ENCODE measurements at places on chromosomes 6 and 20. TPM values are rescaled to one million over a fixed set of nuclear protein-coding genes. Genes with fewer than 3 reads are reported as not detected.
A peak's percentile ranks its signal among the peaks of the same experiment; 100 is the strongest.

FAM184A gene
- total RNA-seq = 0.85 TPM

PRDM13 gene
- not detected for total RNA-seq

DNA sequence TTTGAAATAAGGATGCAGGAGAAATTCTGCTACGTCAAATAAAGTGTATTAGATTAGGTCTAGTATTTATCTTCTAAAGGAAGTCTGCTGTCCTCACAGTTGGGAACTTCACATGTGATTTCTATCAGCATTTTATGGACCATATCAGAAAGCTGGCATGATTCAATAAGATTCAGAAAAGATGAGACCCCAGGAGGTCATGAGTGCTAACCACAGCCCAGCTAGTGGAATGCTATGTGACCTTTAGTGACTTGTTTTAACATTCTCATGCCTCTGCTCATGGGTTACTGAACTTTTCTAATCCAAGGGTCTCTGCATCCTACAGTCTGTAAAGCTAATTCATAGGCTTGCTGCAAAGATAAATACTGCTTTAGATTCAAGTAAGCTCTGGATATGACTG lies 150.1 kb downstream of the GMPR start:
- H3K27me3 ChIP-seq = no peaks in the 10 kb centered on the region
- no peak for DNase-seq
- H3K4me3 ChIP-seq = no peak overlapping the region
- H3K36me3 ChIP-seq = no peaks in the 10 kb centered on the region
- no peaks in the 10 kb centered on the region for H3K4me1 ChIP-seq

AP5S1 gene
- 18.3 TPM for total RNA-seq

GRCh38 chr6:158068893-158069799 lies 87.5 kb downstream of the SYNJ2 start:
- no peak overlapping the region for H3K4me3 ChIP-seq
- DNase-seq = peak; percentile 84
- H3K4me1 ChIP-seq = peaks cover 49% of the 10 kb centered on the region

PEX7 gene
- 5.6 TPM for total RNA-seq

- DNase-seq = no peak
- H3K4me3 ChIP-seq = no peak overlapping the region
- peaks cover 60% of the 10 kb centered on the region for H3K27me3 ChIP-seq
- no peak overlapping the region for H3K27ac ChIP-seq
- H3K36me3 ChIP-seq = no peaks in the 10 kb centered on the region
Observed at GRCh38 chr6:169955731-169956437, 204.5 kb downstream of the ERMARD start.

DNA sequence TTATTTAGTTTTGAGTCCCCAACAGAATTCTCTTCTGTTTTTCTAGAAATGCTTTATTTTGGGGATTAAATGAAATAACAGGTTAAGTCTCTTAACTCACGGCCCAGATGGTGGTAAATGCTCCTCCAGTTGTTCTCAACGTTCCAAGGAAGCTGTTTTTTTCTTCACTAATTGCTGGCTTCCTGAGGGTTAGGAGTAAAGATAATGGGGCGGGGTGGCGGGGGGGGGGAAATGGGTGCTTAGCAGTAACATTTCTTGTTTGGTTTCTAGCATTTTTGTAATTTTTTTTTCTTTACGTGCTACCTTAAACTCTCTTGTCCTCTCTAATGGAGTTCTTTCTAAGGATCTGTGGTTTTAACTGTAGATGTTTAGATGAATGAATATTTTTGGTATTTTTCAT lies 2.2 kb downstream of the SRSF3 start:
- peak overlapping the region; percentile 100 for H3K4me3 ChIP-seq
- no peak for DNase-seq
- H3K36me3 ChIP-seq = peaks cover 63% of the 10 kb centered on the region

DNA sequence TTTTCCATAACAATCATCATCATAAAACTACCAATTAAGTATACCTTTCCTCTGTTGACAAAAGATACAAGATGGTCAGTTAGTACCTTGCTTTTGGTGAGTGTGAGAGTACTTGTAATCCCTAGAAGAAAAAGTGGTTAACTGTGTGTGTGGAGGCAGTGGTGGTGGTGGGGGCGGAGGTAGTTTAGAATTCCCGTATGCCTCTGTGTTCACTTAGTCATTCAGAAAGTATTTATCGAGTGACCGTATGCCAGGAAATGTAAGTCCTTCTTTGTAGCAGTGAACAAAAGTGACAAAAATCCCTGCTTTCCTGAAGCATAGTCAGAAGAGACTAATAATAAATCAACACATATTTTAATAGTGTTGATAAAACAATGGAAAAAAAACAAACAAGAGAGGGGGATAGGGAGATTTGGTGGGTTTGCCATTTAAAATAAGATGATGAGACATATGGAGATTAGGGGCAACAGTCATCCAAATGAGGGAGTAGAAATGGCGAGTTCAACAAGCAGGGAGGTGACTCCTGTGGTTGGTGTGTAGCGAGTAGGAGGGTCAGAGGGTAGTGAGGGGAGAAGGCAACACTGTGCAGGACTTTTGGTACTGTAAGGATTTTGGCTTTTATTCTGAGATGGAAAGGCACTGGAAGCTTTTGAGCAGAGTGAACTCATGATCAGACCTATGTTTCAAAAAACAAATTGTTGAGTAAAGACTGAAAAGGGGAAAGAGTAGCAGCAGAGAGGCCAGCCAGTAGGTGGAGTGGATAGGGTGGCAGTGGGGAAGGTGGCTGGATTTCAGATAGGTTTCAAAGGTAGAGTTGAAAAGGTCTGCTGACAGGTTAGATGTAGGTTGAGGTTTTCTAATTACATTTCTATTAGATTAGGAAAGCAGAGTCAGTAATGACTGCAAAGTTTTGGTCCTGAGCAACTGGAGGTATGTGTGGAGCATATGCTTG lies 40.3 kb upstream of the SIM1 start:
- H3K36me3 ChIP-seq = peaks cover 5% of the 10 kb centered on the region
- no peak overlapping the region for H3K4me3 ChIP-seq
- no peaks in the 10 kb centered on the region for H3K4me1 ChIP-seq
- H3K27me3 ChIP-seq = no peaks in the 10 kb centered on the region

- no peak overlapping the region for H3K4me3 ChIP-seq
- no peaks in the 10 kb centered on the region for H3K27me3 ChIP-seq
- no peaks in the 10 kb centered on the region for H3K36me3 ChIP-seq
- DNase-seq = no peak
- peaks cover 14% of the 10 kb centered on the region for H3K4me1 ChIP-seq
Observed at GRCh38 chr6:7912736-7913517, 2.3 kb upstream of the TXNDC5 start.

- no peaks in the 10 kb centered on the region for H3K27me3 ChIP-seq
- H3K36me3 ChIP-seq = peaks cover 24% of the 10 kb centered on the region
- no peak for DNase-seq
- peak overlapping the region; percentile 76 for H3K27ac ChIP-seq
- H3K4me1 ChIP-seq = peaks cover 48% of the 10 kb centered on the region
Observed at GRCh38 chr20:34385464-34385863, 22.4 kb downstream of the ITCH start.

- H3K27me3 ChIP-seq = no peaks in the 10 kb centered on the region
- no peak for DNase-seq
- H3K27ac ChIP-seq = no peak overlapping the region
Observed at GRCh38 chr6:151497905-151498304, 4.1 kb downstream of the CCDC170 start.

- H3K36me3 ChIP-seq = no peaks in the 10 kb centered on the region
- no peaks in the 10 kb centered on the region for H3K27me3 ChIP-seq
- no peaks in the 10 kb centered on the region for H3K4me1 ChIP-seq
- H3K27ac ChIP-seq = no peak overlapping the region
Observed at GRCh38 chr6:79864001-79864400, 83.4 kb downstream of the ELOVL4 start.

DNA sequence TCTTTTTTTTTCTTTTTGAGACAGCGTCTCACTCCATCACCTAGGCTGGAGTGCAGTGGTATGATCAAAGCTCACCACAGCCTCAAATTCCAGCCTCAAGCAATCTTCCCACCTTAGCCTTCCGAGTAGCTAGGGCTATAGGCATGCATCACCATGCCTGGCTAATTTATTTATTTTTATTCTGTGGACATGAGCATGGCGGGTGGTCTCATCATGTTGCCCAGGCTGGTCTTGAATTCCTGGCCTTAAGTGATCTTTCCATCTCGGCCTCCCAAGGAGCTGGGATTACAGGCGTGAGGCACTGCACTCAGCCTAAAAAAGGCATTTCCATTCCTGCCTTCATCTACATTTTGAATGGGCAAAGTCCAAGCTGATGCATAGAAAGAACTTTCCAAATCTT lies 56.2 kb upstream of the BEND3 start:
- H3K4me1 ChIP-seq = no peaks in the 10 kb centered on the region
- no peak overlapping the region for H3K27ac ChIP-seq
- H3K4me3 ChIP-seq = no peak overlapping the region
- no peaks in the 10 kb centered on the region for H3K36me3 ChIP-seq

- H3K4me3 ChIP-seq = no peak overlapping the region
- H3K4me1 ChIP-seq = peaks cover 26% of the 10 kb centered on the region
- H3K27ac ChIP-seq = no peak overlapping the region
- H3K36me3 ChIP-seq = peaks cover 10% of the 10 kb centered on the region
Observed at GRCh38 chr20:34896086-34896621, 19.7 kb downstream of the ACSS2 start.

HSPA1L gene
- 2.6 TPM for total RNA-seq

DNA sequence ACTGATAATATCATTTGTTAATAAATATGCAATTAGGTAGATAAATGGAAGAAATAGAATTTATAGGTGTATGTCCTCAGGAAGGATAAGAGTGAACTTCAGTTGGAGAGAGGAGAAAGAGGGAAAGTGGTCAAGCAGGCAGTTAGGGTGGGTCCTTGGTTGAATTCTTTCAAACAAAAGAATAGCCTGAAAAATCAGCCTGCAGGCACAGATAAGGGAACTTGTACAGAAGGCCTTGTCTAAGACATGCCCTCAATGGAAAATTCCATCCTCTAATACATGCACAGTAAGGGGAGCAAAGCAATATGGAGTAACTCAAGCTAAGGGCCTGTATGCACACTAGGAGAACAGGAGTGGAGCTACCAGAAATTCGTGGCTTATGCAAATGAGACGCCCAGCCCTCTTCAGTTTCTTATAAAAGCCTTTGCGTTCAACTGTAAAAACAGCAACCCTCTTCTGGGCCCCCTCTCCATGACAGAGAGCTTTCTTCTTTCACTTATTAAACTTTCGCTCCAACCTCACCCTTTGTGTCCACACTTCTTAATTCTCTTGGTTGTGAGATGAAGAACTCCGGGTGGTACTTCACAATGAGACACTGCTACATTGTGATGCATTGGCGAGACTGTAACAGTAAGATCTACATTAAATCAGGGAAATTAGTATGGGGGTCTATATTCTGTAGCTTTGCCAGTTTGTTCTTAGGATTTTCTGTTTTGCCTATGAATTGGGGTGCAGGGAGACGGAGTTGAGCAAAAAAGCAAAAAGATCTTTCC lies 147.0 kb downstream of the HS3ST5 start:
- no peak overlapping the region for H3K4me3 ChIP-seq
- no peak overlapping the region for H3K27ac ChIP-seq
- no peaks in the 10 kb centered on the region for H3K36me3 ChIP-seq
- peak; percentile 3 for DNase-seq

- no peak for DNase-seq
- H3K4me3 ChIP-seq = no peak overlapping the region
- H3K27me3 ChIP-seq = peaks cover 15% of the 10 kb centered on the region
- H3K36me3 ChIP-seq = no peaks in the 10 kb centered on the region
Observed at GRCh38 chr20:59784791-59785668, 148.4 kb downstream of the SYCP2 start.

DNA sequence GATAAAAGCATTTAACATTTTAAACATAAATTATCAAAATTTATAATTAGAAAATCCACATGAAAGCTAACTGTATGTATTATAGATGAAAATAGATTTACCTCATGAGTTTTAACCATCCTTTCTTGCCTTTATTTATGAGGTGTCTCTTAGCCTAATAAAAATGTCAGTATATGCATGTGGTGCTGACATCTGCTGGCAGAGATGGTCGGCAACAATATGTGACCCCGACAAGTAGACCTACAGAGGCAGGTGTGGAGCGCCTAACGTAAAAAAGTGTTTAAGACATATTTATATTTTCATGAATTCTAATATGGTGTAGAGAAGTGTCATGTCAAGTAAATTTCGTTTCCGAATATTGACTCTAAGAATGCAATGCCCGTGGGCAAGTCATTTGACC lies 149.0 kb upstream of the FUT9 start:
- no peaks in the 10 kb centered on the region for H3K4me1 ChIP-seq
- H3K27ac ChIP-seq = no peak overlapping the region
- H3K27me3 ChIP-seq = no peaks in the 10 kb centered on the region
- H3K36me3 ChIP-seq = no peaks in the 10 kb centered on the region

DNA sequence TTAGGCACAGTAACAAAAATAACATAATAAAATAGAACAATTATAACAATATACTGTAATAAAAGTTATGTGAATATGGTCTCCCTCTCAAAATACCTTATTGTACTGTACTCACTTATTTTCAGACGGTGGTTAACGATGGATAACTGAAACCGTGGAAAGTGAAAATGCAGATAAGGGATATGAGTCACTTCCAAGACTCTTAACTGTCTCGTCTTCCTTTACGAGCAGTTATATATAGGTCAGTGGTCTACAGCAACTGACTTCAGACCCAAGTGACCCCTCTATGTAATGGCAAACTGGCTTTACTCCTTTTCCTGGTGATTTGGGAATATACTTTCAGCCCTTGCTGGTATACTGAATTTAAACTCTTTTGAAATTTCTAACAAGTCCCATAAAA lies 261.4 kb downstream of the SLC35F1 start:
- no peaks in the 10 kb centered on the region for H3K4me1 ChIP-seq
- no peaks in the 10 kb centered on the region for H3K36me3 ChIP-seq
- no peak overlapping the region for H3K27ac ChIP-seq
- no peak overlapping the region for H3K4me3 ChIP-seq

DNA sequence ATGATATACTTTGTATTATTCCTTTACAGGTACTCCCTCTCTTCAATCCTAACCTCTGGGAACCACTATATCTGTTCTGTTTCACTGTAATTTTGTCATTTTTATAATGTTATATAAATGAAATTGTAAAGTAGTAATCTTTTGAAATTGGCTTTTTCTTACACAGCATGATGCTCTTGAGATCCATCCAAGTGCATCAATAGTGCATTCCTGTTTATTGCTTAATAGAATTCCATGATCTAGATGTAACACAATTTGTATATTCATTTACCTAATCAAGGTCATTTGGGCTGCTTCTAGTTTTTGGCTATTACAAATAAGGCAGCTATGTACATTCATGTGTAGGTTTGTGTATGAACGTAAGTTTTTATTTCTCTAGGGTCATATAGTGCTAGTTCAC lies 174.6 kb downstream of the KHDC1L start:
- no peaks in the 10 kb centered on the region for H3K27me3 ChIP-seq
- H3K36me3 ChIP-seq = no peaks in the 10 kb centered on the region
- H3K27ac ChIP-seq = no peak overlapping the region
- no peak overlapping the region for H3K4me3 ChIP-seq

GRCh38 chr6:169827290-169827717 lies 75.9 kb downstream of the ERMARD start:
- no peaks in the 10 kb centered on the region for H3K4me1 ChIP-seq
- H3K27me3 ChIP-seq = peaks cover 94% of the 10 kb centered on the region
- no peak overlapping the region for H3K27ac ChIP-seq
- no peak for DNase-seq

COL20A1 gene
- 0.15 TPM for total RNA-seq

All from PC-9 (cell line).